ENCODE measurements at places on chromosomes 6 and 20.

- no peak for DNase-seq
Measured at GRCh38 chr20:37361336-37361735, 15.4 kb downstream of the SRC start.

DNA sequence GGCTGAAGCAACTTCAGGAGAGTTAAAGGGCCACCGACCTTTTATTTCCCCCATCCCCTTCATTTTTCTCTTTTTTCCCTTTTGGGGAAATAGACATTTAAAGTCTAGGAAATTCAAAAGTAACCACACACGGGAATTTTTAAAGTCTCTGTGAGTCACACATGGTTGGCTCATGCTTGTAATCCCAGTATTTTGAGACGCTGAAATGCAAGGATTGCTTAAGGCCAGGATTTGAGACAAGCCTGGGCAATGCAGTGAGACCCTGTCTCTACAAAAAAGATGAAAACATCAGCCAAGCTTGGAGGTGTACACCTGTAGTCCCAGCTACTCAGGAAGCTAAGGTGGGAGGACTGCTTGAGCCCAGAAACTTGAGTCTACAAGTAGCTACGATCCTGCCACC is 34.2 kb downstream of the KATNA1 start:
- no peak for DNase-seq

DNA sequence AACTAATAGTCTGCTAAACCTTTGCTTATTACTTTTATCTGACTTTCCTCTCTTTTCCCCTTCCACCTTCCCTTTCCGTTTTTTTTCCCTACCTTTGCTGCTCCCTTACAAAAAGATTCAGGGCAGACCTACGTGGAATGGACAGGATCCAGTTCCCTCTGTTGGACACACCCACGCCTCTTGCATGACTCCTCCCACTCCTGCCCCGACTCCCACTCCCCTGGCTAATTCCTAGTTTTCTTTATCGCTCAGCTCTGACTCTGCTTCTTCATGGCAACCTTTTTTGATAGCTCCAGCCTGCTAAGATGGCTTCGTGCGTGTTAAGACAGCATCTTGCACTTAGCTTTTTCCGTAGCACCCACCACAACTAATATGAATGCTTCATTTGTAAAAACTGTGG is 715.6 kb upstream of the NRSN1 start:
- DNase-seq = no peak

DNA sequence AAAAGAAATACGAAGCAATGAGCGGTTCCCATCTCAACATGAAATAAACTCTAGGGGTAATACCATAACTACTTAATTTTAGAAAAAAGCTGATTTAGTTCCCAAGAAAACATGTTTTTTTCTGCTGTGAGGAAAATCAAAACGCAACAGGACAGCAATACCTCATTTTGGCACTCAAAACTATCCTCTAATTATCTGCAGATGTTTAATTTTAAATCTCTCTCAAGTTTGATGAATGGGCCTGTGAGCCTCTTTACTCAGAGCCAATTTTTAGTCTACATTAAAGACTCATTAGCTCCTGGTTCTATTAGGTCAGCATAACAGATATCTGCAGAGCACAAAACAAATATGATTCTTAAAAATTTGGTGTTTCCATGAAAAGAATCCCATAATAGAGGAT is 28.1 kb downstream of the RNF24 start:
- no peak for DNase-seq

- no peak for DNase-seq
Measured at GRCh38 chr6:13667655-13668054, 44.0 kb downstream of the RANBP9 start.

- no peak for DNase-seq
Measured at GRCh38 chr6:119267126-119267905, 82.2 kb downstream of the MAN1A1 start.

DNA sequence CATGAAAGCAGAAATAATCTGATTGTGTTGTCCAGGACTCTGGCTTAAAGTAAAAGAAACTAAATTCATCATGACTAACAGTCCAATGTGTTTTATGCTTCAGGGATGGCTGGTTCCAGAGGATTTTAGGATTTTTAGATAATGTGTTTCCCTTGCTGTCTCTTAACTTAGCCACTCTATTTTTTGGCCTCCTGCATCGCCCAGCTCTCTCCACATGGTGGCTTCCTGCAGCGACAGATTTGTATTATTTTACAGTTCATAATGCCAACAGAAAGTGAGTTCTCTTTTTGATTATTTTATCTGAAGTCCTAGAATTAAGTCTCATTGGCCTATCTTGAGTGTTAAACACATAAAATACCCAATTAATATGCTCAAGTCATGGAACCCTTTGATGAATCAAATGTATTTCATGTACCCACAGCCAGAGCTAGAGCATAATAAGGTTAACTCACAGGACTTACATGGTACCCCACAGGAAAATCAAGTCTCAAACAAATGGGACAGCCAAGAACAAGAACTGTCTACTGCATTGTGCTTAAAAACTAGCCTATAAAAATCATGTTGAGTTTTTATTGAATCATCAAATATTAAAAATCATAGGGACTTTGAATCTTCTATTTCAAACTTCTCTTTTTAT is 582.5 kb downstream of the DOK5 start:
- DNase-seq = no peak

DNA sequence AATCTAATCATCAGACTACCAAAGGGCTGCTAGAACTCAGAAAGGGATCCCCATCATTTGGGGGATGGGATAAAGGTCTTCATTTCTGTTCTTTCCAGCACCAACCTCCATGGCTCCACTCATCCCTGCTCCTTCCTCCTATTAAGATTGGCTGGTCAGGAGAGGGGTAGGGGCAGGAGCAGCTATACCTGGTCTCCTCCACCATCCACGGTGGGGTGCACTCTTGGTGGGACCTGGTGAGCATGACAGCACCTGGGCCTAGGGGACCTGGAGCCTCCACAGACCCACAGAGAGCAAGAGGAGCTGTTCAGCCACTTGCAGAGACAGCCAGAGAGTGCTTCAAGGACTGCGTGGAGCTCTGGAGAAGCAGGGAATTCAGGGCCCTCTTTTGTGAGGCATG is 6.1 kb upstream of the ULBP2 start:
- no peak for DNase-seq

GRCh38 chr6:143336446-143337152 is 113.9 kb downstream of the ADAT2 start:
- no peak for DNase-seq

DNA sequence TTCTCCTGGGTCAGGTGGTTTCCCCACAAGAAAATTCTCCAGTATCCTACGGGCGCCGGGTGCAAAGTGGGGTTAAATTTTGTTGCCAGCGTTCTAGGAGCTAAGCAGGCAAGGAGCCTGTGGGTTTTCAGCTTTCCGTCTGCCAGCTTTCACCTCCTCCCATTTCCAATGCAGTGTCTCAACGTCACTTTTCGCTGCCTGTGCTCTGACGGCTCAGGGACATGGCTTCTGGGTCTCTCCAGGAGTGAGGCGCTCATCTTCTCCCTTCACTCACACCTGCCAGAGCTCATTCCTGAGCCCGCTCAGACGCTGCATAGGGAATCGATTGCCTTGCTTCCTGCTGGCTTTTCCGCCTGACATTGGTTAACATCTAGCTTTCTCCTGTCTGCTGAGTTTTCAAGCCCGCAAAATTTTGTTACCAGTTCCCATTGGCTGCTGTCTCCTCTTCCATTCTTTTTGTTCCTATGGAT is 7.3 kb upstream of the NAA20 start:
- DNase-seq = no peak

- DNase-seq = no peak
Measured at GRCh38 chr20:45304464-45304999, 2.1 kb upstream of the RBPJL start.

GRCh38 chr6:137867685-137868509 is 838 bp downstream of the TNFAIP3 start:
- peak; percentile 38 for DNase-seq

DNA sequence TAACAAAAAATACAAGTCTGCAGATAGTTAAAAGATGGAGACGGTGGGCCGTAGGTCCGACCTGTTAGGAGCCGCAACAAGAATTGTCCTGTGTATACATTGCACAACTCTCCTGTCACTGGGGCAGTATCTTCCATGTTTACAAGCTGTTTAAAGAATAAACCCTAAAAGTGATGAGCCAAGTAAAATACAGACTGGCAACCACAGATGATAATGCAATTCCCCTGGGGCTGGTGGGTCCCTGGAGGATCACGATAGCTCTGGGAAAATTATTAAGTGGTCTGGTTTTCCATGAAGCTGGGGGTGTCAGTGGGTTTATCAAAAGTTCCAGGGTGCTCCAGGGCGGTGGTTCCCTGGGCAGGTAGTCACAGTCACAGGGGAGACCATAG is 8.1 kb upstream of the FAM50B start:
- DNase-seq = no peak

DNA sequence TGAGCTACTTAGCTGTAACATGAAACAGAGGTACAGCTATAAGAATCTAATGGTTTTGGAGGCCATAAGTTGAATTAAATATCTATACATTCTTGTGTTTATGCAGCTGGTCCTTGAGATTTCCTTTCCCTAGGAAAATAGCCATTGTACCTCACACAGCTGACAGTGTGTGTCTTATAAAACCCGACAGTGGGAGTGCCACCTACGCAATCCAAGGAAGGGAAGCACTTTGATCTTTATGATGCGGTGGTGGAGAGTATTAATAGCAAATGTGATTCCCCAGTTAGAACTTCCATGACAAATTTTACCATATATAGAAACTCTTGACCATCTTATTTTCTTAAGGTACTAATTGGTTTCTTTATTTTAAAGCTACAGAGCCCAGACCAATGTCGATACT is 149.5 kb downstream of the TMEM200A start:
- DNase-seq = no peak

- no peak for DNase-seq
Measured at GRCh38 chr20:20363434-20363798, 4.5 kb upstream of the INSM1 start.

- no peak for DNase-seq
Measured at GRCh38 chr20:5770987-5771318, 20.8 kb downstream of the SHLD1 start.

DNA sequence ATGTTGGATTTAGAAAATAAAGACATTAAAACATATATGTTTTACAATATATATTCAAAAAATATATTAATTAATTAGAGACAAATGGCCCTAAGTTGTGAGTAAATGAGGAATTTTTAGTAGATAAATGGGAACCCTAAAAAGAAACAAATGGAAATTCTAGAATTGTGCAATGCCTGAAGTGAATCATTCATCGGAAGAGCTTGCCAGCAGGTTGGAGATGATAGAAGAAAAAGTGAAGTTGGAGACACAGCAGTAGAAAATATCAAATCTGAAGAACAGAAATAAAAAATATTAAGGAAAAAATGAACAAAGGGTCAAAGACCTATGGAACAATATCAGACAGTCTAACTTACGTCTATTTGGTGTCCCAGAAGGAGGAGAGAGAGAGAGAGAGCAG is 109.4 kb upstream of the NEDD9 start:
- DNase-seq = no peak

GRCh38 chr6:123771126-123771525 is 32.5 kb upstream of the NKAIN2 start:
- no peak for DNase-seq

DNA sequence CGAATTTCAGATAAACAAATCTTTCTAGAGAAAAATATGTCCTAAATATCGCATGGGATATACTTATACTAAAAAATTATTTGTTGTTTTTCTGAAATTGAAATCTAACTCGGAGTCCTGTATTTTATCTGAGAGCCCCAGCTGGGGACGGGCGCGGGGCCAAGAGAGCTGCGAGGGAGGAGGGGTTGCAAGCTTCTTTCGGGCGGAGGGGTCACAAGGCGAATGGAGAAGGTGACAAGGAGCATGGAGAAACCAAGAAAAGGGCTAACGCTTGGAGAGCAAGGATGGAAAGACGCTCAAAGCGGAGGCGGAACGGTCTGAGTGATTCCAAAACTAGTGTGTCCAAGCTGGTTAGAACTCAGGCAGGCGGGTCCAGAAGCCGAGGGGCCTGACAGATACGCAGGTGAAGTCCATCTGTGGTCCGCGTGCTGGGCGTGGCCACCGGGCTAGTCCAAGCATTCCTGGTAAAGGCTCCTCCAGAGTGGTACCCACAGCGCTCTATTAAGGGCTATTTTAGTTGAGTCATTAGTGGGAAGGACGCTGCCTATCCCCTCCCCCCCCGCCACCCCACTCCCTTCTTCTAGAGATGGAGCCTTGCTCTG is 41.5 kb upstream of the ZNFX1 start:
- DNase-seq = no peak

DNA sequence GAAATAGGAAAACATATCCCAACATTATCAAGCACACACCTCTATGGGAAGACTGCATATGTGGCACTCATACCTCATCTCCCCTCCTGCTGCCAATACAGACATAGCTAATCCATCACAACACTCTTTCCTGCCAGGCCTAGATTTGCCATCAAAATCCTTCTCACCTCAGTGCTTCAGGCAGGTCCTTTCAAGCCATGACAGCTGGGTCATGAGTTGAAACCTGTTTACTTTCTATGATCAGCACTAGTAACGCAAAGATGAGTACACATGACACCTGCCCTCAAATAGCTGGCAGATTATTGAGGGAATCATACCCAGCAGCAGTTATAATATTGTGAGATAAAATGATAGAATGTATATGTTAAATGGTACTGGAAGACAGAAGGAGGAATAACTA is 183.1 kb downstream of the AIG1 start:
- DNase-seq = no peak

DNA sequence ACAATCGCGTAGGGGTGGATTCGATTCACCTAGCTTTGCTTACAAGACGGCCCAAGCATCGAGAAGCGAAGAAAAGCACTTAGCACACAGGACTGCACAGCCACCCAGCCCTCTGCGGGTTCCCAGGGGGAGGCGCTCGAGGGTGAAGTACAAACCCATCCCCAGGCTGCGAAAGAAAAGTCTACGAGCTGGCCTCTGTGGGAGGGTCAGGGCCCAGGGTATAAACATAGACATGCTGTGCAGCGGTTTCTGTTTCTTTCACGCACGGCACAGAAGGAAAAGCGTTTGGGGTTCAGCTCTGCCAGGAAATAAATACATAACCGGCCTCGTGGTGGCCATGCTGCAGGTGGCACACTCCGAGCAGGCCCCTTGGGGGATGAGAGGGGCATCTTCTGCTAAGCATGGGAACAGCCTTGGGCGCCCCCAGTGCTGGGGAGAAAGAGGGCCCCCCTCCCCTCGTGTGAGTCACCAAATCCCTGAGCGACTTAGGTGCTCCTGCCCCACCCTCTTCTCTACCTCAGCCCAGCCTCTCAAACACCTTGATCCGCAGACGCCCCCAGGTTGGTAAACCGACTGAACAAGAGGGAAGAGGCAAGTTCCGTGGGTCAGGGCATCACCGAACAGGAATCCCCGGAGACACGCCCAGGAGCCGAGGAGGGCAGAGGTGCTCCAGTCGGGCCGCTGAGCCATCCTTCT is 91.6 kb upstream of the RIPOR2 start:
- DNase-seq = no peak

GRCh38 chr20:58981628-58982364 is 740 bp downstream of the NELFCD start:
- peak; percentile 15 for DNase-seq

- peak; percentile 69 for DNase-seq
Measured at GRCh38 chr20:4592316-4593148, 129.2 kb upstream of the PRND start.

- DNase-seq = no peak
Measured at GRCh38 chr6:89243331-89243629, 26.1 kb upstream of the GABRR1 start.

GRCh38 chr6:100479179-100480035 is 14.7 kb upstream of the SIM1 start:
- peak; percentile 41 for DNase-seq
